ENCODE measurements at places on chromosomes 4 and X.

GRCh38 chr4:155572106-155572703 is 94.4 kb upstream of the GUCY1A1 start:
- no peak for DNase-seq

- no peak for DNase-seq
Observed at GRCh38 chrX:103437147-103437873, 61.0 kb downstream of the BEX3 start.

DNA sequence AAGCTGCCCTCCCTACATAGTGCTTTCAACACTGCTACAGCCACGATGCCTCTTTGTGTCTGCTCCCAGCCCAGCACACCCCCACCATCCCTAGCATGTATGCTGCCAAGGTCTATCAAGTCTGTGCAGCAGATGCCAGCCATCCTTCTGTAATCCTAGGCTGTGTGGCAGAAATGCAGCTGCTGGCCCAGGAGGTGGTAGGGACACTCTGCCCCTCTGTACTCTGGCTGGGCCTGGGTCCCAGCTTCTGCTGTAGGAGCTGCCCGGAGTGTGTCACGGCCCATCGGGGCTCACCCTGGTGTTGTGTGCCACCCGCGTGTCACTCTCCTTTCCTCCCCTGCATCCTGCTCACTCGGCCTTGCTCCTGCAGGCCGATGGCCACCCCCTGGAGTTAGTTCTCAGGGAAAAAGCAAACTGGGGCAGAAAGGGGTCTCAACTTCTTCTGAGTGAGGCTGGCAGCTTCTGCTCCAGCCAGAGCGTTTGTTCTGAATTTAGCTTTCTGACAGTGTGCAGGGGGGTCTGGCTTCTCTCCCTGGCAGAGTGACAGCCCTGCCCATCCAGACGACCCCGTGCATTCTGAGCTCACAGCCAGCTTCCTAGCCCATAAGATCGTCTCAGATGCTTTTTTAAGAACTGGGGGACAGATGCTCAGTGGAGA is 22.7 kb downstream of the PSAPL1 start:
- no peak for DNase-seq

DNA sequence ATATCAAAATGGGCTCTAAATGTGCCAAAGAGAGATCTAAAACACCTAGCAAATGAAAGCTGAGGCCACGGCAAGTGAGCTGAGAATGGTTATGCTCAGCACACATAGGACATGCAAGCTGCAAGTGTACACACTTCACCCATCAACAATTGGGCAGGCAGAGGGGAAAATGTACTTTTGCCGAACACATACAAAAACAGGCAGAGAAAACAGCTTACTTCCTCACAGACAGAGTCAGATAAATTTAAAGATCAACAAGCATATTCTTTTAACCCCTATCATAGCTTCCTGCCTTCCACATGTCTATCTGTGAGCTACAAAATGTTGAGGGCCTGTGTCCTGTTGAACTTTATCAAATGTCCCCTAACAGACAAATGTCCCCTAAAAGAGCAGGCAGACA is 60.3 kb downstream of the SH3KBP1 start:
- DNase-seq: no peak

GRCh38 chr4:20440170-20440569 is 188.5 kb downstream of the SLIT2 start:
- no peak for DNase-seq

- no peak for DNase-seq
Observed at GRCh38 chrX:31217084-31217483, 145.2 kb upstream of the FTHL17 start.

- DNase-seq: no peak
Observed at GRCh38 chr4:11729548-11729947, 300.9 kb upstream of the HS3ST1 start.

DNA sequence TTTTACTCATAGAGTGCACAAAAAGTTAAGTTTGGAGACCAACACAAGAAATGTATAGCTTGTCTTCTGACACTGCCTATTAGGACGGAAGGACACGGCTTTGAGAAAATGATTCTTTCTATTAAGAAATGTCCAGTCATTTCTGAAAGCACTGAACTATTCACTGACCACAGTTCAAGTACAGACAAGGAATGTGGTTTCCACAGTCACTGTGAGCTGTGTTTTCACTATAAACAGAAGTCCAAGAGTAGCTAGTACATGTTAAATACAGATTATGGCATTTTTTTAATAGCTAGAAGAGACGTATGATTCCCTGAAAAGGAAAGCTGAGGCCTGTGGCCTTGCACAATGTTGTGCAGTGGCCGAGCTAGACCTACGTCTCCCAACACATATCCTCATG is 115.1 kb upstream of the GPM6A start:
- no peak for DNase-seq

DNA sequence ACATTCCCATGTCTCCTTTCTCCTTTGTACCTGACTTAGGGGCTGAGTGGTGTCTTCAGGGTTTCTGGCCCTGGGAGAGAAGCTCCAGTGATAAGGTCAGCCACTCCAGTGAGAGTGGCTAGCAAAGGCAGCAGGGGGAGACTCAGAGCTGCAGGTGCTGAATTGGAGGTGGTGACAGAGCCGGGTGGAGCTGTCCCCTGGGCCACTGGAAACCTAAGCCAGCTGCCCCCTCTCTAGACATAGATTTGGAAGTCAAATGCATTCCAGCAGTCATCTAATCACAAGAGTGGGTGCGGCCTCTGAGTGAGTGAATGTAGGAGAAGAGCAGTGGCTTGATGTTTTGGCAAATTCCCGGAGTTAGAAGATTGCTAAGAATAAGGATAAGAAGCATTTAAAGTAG is 28.5 kb downstream of the TRIM2 start:
- no peak for DNase-seq

- DNase-seq: no peak
Observed at GRCh38 chr4:185504098-185505047, 30.9 kb downstream of the PDLIM3 start.

- DNase-seq: no peak
Observed at GRCh38 chrX:44431194-44431593, 87.7 kb upstream of the EFHC2 start.

DNA sequence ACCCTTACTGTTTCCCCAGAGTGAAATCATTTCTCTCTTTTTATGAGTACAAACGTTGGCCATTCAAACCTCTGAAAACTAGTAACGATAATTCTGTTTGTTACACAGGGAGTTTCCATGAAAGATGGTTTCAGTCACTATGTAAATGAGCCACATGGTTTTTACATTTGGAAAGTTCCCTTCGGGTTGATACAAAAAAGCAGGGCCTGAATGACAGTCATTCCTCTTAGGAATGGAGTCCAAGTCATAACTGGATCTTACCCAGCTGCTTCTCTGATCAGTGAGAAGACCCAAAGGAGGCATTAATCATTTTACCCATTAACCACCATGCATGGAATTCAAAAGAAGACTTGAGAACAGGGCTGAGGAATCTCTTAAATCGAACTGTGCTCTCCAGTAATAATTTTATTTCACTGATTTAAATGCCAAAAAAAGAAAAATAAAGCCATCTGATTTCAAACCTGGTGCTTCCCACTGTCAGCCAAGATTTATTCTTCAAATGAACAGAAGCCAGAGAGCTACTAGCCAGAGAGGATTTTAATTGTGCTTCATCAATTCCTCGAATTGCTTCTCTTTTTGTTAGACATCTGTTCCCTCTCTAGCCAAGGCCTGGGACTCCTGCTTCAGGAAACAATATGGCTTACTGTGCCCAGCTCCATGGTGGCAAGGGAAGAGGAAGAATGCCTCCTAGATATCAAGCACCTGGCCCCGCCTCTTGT is 3.2 kb downstream of the SOWAHB start:
- no peak for DNase-seq

DNA sequence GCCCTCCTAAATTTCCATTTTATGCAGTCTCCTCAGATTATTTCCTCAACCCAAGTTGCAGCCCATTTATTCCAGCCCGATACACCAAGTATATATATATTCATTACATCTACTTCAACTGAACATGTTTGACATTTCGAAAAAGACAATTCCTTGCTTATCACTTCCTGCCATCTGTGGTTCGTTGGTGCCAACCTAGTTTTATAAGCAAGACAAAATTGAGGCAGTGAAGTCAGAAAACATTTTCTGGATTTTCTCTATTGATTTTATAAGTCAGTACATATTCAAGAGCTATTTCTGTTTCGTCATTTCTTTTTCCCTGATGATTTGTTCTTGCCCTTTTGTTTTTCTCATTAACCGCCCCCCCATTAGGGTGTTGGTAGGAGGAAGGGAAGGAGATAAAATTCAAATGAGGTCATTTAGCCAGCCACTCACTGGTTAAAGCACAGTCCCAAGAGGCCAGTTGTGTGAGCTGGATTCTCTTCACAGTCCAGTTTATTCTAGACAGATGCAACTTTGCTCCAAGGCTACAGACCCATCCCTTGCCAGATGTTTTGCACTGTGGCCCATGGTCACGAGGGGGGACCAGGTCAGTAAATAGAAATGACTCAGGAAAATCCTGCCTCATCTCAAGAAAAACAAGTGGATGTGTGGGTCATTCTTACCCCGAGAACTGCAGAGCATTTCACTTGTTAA is 20.3 kb upstream of the VEGFD start:
- DNase-seq: no peak

Measured in CD4-positive, alpha-beta T cell treated with Interleukin-15 for 4 hours (primary cell).